CD4-positive, alpha-beta T cell treated with Interleukin-10 for 1 hour (primary cell): ENCODE measurements at places on chromosomes 2 and 18.

GRCh38 chr2:102505290-102505689 is 32.3 kb downstream of the SLC9A4 start:
- peak; percentile 3 for DNase-seq

- no peak for DNase-seq
Measured at GRCh38 chr18:13131283-13131682, 87.3 kb upstream of the LDLRAD4 start.

- peak; percentile 9 for DNase-seq
Measured at GRCh38 chr2:129758784-129759471, 220.5 kb upstream of the RAB6C start.

DNA sequence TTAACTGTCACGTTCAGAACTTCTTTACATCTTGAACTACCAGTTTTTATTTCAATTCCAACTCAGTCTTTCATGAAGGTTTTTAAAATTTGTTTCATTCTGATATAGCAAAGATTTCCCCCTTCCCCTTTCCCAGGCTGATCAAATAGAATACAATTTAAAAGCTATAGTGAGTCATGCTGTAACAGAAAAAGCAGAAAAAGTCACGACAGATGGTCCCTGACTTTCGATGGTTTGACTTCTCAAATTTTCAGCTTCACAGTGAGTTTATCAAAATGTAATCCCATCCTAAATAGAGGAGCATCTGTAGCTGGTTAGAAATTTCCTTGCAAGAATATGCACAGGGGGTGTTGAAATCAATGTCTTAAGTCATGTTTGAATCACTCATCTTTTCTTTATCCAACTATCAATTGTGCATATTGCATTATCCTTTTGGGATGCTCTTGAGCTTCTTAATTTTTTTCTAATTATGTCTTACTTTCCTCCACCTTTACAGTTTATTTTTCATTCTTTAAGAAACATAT is 500.3 kb downstream of the LRP1B start:
- DNase-seq, result no peak

DNA sequence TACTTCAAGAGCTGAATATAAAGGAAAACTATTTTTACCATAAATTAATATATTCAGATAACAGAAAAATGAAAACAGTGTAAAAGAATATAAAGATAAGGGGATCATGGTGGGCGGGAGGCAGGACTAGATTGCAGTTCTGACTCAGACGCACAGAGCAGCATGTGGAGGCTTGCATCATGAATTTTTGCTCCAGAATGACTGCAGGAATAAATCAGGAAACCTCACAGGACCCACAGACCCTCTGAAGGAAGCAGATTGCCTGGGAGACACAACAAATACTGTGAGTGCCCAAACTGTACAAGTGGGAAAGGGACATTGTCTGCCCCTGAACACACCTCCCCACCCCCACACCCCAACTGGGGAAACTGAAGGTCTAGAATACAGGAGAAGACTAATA is 19.2 kb upstream of the SIGLEC15 start:
- DNase-seq, result no peak

DNA sequence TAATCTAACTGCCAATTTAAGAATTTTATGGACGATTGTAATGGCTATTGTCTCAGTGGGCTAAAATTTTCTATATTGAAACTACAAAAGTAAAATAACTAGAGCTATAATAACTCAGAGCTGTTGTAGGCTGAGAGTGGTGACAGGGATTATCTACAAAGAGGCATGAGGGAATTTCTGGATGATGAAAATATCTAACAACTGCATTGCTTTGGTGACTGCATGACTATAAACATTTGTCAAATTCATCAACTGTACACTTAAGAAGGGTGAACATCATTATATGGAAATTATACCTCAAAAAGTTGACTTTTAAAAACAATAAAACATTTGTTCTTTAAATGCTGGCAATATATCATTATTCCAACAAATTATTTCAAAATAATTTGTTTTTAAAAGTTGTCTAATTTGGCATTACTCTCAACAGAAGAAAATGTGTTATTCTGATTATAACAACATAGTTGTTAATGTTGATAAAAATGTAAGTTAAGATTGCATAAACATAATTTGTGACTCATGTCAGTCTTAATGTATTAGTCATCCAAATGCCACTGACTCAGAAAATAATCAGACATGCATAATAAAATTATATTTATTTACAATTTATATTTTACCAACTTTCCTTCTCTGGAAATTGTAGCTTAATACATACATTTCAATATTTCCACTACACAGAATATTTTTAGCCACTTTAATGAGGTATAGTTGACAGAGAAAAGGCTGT is 865.1 kb upstream of the VRK2 start:
- DNase-seq, result no peak

DNA sequence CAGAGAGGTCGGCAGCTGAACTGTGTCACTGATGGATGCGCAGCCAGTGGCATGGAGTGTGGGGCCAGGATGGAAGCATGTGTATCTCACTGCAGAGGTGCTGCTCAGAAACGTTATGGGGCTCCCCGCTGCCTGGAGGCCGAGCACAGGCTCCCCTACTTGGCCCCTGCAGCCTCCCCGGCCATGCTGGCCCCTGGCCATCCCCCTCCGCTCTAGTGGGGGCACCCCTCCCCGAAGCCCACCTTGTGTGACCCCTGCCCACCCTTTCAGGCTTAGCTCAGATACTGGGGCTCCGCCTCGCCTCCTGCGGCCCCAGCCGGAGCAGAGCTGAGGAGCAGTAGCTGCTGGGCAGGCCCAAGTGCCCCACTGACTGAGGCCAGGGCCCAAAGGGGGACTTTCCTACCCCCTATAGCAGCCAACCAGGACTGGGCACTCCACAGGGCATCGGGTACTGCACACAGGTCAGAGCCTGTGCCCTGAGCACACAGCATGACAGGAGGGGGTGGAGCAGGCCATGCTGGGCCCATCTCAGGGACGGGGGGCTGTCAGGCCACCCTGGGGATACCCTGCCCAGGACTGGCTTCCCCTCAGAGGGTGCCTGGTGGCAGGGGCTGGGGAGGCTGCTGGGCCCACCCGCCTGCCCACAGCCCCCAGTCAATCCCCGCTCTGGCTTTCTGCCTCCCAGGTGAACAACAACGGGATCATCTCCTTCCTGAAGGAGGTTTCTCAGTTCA is 31.3 kb downstream of the SNED1 start:
- no peak for DNase-seq

DNA sequence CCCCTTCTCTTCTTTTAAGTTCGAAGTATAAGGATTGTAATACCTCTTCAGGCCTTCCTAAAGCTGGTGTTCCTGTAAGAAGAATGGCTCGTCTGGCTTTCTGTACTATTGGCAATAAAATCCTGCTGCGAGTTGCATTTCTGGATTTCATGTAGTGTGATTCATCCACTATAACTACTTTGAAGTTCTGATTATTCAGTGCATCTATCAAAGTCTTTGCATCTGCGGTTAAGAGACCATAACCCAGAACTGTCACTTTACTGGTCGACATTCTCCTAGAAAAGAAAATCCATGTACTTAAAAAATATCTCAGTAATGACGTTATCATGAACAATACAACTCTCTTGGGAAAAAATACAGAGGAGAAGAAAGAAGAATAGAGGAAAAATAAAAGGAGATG is 181.1 kb downstream of the ZRANB3 start:
- DNase-seq, result no peak

DNA sequence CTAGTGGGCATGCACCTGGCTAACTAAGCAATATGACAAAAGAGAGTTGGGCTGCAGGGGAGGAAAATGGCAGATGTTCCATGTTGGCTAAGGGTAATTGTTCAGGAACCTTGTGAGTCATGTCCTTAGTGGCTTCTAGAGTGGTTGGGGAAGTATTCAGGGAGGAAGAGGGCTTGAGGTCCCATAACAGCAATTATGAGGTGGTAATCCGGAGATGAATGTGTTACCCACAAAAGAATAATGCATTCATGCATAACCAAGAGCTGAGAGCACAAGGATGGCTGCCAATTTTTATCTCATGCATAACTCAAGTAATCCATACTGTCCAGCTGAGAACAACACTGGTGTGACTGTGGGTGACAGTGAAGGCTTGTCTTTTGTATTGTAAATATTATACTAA is 42.9 kb downstream of the TMEFF2 start:
- no peak for DNase-seq

- DNase-seq, result no peak
Measured at GRCh38 chr2:135845997-135846396, 9.0 kb upstream of the LCT start.

- no peak for DNase-seq
Measured at GRCh38 chr2:39264733-39265132, 21.0 kb upstream of the CDKL4 start.

DNA sequence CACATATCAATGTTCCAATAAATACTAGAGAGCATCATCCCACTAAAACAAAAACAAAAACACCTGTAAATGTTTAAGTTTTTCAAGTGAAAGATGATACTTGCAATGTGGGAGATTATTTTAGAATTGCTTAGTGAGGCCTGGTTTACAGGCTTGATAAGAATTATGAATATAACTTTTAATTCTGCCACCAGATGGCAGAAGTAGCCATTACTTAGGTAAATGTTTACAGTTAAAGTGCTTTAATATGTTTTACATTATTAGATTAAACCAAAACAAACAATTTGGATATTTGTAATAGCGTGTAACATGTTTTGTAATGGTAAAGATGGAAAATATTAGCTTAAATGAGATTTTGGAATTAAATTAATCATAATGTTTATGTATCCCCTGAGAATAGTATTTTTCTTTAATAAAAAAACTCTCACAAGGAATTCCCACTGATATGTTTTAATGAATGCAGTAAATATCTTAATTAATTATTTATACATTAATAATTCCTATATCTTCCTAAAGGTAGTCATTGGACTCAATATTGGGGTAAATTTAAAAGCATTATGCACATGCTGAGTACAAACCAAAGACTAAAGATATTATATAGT is 522.0 kb downstream of the SPAG16 start:
- DNase-seq, result peak; percentile 1

GRCh38 chr2:233799087-233799665 is 21.0 kb downstream of the MROH2A start:
- DNase-seq, result no peak

DNA sequence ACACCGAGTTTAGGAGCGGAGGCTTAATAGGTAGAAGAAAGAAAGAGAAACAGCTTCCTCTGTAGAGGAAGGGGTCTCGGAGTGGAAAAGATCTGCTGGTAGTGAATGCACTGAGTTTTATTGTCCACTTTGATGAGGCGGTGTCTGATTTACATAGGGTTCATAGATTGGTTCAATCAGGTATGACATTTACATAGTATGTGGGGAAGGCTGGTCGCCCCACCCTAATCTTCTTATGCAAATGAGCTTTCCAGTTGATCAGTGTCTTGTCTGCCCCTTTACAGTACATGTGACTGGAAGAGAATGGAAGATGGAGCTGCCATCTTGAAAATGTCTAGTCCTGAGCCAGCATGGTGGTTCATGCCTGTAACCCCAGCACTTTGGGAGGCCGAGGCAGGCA is 19.9 kb upstream of the CNOT11 start:
- no peak for DNase-seq

DNA sequence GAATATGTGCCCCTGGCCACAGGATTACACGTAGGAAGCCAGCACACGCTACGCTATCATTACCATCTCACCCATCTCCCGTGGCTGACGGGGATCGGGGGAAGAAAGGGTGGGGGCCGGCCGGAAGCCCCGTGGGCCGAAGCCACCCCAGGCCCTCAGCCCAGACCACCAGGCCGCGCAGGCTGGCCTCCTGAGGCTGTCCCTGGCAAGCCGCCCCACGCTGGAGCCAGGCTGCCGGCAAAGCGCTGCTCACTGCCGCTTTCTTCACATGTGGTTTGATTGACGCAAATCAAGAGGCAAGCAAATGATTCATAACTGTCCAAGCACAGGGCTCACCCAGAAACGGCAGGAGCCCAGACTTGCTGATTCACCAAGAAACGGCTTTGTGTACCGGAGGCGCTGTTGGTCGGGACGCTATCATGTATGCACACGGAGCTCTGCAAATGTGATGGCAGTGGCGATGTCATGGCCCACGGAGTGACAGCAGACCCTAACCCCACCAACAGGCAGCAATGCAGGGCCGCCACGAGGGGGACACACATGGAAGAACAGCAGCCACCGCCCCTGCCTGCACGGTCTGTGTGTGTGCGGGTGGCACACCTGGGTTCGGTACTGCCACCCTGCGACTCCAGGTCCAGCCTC is 125.7 kb downstream of the HDAC4 start:
- peak; percentile 88 for DNase-seq

- DNase-seq, result no peak
Measured at GRCh38 chr2:873651-874580, 76.7 kb upstream of the SNTG2 start.

DNA sequence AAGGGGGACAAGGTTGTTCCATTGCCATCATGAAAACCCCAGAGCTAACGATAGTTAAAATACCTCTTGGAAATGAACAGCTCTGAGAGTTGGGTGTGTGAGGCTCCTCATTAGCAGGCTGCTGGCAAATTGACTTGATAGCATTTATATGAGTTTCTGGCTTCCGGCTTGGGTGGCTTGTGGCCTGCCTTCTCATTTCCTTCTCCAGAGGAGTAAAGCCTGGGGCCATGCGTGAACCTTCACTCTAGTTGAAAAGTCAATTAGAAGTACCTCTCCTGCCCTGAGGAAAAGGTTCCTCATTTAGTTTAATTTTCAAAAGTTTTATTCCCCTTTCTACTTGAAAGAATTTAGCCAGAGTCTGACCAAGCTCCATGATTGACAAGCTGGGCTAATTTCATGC is 67.1 kb downstream of the MGAT5 start:
- peak; percentile 49 for DNase-seq

- no peak for DNase-seq
Measured at GRCh38 chr2:47274054-47274782, 119.1 kb upstream of the STPG4 start.

DNA sequence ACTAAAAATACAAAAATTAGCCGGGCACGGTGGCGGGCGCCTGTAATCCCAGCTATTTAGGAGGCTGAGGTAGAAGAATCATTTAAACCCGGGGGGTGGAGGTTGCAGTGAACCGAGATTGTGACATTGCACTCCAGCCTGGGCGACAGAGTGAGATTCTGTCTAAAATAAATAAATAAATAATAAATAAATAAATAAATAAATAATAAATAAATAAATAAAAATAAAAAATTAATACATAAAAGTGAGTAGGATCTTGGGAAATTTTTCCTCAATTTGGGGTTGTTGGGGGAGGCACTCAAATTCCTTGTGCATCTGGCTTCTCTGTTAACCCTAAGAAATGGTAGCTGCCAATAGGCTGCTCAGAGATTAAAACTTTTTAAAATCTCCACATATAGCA is 20.3 kb upstream of the FOXI3 start:
- no peak for DNase-seq

- no peak for DNase-seq
Measured at GRCh38 chr2:9336576-9337314, 86.6 kb downstream of the ITGB1BP1 start.

GRCh38 chr2:212669761-212670160 is 131.2 kb upstream of the ERBB4 start:
- DNase-seq, result no peak

DNA sequence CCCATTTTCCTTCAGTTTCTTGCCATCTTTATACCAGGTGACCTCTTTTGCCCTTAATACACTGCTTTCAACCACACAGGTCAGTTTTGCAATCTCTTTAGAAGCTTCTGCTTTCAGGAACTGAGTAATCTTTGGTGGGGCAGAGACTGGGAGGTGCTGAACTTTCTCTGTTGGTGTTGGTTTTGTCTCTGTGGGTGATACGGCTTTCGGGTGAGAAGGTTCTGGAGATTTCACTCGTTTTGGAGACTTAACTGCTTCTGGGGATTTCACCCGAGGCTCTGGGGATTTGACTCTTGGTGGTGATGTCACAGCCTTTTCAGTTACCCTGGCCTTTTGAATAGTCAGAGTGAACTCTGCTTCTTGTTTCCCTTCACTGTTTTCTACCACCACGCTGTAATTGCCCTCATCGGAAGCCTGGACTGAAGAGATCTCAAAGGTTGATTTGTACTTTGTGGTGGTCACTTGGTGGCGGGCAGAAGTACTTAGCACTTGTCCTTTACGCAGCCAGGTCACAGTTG is 50.4 kb downstream of the PLEKHA3 start:
- DNase-seq, result no peak
